ENCODE measurements at places on chromosomes 2 and 18.

GRCh38 chr2:159712929-159713420 lies 669 bp downstream of the MARCHF7 start:
- DNase-seq = no peak

- DNase-seq = no peak
Measured at GRCh38 chr2:64985447-64985846, 3.8 kb upstream of the SLC1A4 start.

- DNase-seq = no peak
Measured at GRCh38 chr2:123839326-123839725, 185.8 kb upstream of the CNTNAP5 start.

DNA sequence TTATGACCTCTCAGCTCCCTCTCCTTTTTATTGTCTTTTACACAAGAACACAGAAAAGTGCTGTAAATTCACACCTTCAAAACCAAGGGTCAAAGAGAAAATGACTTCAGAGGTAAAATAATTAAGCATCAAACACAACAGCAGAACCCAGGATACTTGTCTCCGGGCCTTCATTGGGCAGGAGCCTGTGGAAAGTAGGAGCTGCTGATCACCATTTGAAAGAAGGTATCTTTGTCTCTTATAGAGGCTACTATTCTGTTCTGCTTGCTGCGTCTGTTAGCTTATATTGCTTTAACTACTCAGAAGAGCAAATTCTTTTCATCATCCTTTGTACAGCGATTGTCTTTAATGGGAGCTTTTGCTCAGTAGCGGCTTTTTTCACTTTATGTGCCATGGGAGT lies 261.1 kb downstream of the PTGR3 start:
- no peak for DNase-seq

- DNase-seq = no peak
Measured at GRCh38 chr2:201781557-201782051, 871 bp upstream of the ALS2 start.

DNA sequence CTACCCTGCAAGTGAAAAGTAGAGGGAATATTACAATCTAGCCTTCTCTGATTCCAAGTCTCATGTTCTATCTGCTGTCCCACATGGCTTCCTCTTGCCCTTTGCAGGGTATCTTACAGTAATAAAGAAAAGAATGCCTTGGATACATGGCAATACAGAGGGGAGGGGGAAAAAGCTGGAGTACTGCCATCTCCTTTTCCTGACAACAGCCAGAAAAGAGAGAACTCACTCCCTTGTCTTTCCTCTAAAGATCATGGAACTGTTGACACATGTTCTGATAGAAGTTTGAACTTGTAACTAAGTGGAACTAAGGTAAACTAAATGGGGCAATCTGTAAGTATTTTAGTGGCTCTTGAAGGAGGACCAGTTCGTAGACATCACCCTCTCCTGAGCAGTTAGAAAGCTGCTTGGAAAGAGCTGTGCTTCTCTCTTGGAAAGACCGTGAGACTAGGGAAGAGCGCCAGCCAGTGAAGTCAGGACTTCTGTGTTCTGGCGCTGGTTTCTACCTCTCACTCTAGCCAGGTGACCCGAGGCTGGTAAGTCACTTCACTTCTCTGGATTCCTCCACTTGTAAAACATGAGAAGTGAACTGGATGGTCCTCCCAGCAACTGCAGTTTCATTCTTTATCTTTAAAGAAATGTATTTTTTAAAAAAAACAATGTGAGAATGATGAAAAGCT lies 242.3 kb upstream of the FOSL2 start:
- no peak for DNase-seq

GRCh38 chr2:62561586-62561985 lies 55.6 kb upstream of the TMEM17 start:
- no peak for DNase-seq

DNA sequence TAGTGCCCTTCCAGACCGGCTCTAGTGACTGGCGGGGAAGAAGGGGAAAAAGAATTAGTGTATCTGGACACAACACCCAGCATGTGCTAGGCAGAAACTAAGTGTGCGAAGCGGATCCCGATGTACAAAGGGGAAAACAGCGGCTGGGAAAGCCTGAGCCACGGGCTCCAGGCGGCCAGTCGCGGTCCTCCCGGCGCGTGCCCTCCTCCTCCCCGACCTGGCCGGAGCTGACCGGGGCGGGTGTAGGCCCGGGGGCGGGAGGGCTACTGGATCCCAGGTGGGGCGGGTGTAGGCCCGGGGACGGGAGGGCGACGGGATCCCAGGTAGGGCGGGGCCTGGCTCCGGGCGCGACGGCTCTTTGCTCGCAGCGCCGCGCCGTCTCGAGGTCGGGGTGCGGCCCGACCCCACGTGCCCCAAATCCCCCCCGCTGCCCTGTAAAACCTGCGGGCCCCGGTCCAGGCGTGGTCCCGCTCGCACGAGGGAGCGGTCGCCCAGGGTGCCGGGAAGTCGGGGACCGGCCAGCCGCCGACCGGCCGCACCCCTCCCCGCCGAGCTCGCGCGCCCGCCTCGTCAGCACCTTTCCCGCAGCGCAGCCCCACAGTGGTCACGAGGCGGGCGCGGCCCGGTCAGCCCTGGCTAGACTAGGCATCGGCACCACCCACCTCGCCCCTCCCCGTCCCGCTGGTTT lies 48.8 kb downstream of the C2orf42 start:
- DNase-seq = peak; percentile 61

DNA sequence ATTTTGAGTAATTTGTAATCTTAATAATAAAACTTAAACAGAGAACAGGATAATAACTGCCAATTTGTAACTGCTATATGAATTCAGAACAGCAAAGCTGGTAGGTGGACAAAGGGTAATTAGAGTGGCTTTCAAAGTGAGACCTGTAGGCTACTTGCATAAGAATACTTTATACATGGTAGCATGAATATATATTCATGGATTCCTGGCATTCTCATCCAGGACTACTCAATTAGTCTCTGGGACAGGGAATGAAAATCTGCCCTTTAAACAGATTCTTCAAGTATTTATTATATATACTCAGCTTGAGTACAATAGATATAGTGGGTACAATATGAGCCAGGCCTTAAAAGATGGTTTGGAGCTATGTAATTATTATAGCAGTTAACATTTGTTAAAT lies 419.9 kb downstream of the PIK3C3 start:
- DNase-seq = no peak

- no peak for DNase-seq
Measured at GRCh38 chr2:136012315-136012714, 26.9 kb upstream of the DARS1 start.

GRCh38 chr2:119694845-119695521 lies 16.0 kb downstream of the TMEM177 start:
- no peak for DNase-seq

GRCh38 chr18:47120428-47120827 lies 29.9 kb downstream of the HDHD2 start:
- DNase-seq = no peak

DNA sequence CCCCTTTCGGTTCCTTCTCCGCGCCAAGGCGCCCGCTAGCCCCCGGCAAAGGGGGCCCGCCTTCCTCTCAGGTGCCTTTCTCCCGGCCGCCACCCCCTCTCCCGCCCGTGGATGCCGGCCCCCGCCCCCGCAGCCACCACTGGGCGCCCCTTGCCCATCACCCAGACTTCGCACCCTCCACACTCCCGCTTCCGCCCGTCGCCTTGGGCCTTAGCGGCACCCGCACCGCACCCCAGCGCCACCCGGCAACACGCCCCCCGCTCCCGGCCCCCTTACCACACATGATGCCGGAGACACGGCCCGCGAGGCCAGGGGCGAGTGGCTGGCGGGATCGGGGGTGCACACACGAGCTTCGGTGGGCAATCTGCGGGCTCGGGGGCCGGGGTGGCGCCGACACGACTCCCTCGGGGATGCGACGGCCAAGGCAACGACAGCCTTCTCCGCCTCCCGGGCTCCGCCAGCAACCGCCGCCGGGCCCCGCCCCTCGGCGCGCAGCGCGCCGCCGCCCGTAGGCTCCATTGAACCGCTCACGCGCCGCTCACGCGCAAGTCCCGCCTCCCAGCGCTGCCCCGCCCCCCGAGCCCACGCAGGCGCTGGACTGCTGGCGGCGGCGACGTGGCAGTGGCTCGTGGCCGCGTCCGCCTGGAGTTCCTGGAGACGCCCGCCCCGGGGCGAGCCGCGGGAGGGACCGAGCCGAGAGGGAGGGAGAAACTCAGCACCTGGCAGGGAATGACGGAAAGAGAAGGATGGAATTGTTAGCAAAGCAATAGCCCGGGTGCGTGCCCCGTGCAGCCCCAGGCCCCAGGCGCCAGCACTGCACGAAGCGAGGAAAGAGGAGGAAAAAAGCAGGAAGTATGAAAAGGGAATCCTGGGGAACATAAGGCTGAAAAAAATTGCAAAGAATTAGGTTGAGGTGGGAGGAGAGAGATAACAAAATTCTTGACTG lies at the start of gene GFPT1:
GFPT1 (minus strand) TSS at position 439 of the 946 bp plus-strand sequence; CDS start at position 283, 156 bp downstream.
- DNase-seq = peak; percentile 97

DNA sequence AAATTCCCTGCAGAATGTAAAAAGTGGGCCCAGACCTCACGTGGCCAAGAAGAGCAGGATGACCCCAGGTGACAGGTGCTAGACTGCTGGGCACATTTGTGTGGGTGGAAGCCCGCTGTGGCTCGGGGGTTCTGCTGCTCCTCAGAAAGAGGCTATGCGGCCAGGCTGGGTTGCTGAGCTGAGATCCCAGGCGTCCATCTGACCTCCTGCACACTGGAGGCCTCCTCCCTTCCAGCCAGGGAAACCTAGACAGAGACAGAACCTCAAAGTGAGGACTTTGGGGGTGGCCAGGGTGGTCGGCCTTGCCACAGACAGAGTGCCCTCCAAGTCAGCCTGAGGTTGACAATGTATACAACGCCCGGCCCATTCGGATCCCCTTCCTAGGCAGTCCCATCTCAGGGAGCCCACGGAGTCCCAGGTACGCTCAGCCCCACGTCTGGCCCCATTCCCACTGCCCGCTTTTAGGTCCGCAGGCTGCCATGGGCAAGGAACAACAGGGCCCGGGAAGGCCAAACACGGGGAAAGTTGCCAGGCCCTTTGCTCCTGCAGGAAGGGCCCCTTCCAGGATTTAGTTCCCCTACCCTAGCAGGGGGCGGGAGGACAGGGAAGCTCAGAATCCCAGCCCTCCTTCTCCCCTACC lies 75.6 kb downstream of the KIAA2012 start:
- DNase-seq = no peak

DNA sequence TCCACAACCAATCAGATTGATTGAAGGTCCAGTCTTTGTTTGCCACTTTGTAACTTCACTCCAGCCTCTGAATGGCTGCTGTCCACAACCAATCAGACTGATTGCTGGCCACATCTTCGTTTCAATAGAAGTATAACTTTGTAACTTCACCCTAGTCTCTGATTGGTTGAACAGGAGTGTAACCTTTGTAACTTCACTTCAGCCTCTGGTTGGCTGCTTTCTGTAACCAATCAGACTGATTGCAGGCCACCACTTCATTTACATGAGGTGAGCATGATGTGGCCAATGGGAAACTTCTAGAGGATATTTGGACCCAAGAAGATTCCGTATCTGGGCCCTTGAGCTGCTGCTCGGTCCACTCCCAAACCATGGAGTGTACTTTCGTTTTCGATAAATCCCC lies 16.9 kb upstream of the ALPP start:
- no peak for DNase-seq

- DNase-seq = no peak
Measured at GRCh38 chr2:46331109-46331766, 34.0 kb downstream of the EPAS1 start.

DNA sequence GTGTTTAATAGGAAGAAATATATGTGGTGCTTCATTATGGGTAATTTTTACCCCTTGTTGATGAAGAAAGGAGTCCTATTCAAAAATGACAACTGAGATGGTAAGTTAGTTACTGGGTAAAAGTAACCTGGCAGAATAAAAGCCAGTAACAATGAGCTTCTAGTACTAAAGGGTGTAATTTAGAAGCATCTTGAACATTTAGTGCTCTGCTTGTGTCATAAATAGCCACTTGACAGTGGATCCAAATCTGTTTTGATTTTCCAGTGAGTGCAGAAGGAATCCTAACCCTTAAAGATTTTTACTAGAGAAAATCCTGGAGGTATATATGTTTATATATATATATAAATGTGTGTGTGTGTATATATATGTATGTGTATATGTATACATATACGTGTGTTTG lies 15.1 kb downstream of the COMMD1 start:
- no peak for DNase-seq

GRCh38 chr2:187642498-187642897 lies 88.3 kb upstream of the TFPI start:
- DNase-seq = no peak

GRCh38 chr2:136206613-136207012 lies 88.7 kb upstream of the CXCR4 start:
- peak; percentile 16 for DNase-seq

DNA sequence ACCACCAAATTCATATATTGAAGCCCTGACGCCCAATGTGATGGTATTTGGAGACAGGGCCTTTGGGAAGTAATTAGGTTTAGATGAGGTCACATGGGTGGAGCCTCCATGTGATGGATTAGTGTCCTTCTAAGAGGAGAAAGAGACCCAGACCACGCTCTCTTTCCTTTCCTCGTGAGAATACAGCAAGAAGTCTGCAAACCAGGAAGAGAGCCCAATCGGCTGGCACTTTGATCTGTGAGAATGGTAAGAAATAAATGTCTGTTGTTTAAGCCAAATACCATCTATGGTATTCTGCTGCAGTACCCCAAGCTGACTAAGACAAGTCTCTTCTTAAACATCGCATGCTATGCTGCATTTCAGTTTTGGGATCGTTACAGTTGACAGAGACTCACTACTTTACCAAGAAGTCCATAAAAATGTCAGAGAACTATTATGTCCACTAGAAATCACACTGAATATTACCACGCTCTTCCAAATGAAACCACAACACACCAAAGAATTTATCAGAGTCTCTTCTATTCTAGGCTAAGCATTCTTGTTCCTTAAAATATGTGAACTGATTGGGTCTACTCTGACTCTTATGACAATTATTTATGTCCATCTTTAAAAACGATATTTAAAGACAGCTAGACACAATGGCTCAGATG lies 48.5 kb downstream of the LPIN2 start:
- DNase-seq = no peak

DNA sequence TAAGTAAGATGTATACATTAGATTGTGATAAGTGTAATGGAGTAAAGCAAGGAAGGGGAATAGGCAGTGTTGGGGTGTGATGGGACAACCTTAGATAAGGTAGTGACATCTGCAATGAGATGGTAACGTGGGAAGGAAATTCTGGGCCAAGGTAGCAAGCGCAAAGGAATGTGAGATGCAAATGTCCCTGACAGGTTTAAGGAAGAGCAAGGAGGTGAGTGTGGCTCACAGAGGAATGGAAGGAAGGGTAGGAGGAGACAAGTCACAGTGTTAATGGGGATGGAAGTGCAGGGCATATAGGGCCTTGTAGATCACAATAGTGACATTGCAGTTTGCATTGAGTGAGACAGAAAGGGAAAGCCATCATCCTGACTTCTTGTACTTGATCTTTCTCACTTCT lies 170.9 kb upstream of the FAM98A start:
- DNase-seq = no peak
